ENCODE measurements at places on chromosomes 16 and 17. TPM values are rescaled to one million over a fixed set of nuclear protein-coding genes. Genes with fewer than 3 reads are reported as not detected.

NPTX1 gene
- not detected for total RNA-seq

USP43 gene
- not detected for total RNA-seq

OTOP2 gene
- total RNA-seq = not detected

MRM1 gene
- total RNA-seq = 5.1 TPM

CD79B gene
- 1.2 TPM for total RNA-seq

PPL gene
- 0.18 TPM for total RNA-seq

GPRC5B gene
- 7.8 TPM for total RNA-seq

GPR179 gene
- total RNA-seq = not detected

LITAFD gene
- not detected for total RNA-seq

IRF8 gene
- not detected for total RNA-seq

GPR142 gene
- total RNA-seq = not detected

EVPLL gene
- not detected for total RNA-seq

TMEM220 gene
- 0.99 TPM for total RNA-seq
